ENCODE measurements at places on chromosomes 13 and 19.

DNA sequence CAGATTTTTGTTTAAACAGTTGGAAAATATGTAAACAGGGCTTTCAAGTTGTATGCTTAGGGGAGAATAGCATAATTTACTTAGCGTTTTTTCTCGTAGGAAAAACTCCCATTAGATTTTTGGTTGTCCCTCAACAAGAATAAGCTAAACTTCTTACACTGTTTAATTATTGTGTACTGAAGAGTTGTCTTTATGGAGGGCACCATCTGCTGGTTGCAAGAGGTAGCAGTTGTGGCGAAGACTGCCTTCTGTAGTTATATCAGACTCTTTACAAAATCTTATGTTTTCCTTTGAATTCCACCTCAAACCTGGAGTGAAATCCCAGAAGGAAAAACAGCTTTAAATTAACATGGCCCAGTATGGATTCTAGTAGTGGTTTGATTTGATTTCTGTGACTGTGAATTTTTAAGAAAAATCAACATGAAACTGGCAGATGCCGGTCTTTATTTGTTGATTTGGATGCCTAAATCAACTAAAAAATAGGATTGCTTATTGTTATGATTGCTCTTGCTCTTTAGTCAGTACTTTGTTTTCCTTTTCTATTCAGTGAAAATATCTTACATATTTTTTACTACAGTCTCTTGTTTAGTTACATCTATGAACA is 53.4 kb downstream of the PDS5B start:
- peak; percentile 43 for DNase-seq

DNA sequence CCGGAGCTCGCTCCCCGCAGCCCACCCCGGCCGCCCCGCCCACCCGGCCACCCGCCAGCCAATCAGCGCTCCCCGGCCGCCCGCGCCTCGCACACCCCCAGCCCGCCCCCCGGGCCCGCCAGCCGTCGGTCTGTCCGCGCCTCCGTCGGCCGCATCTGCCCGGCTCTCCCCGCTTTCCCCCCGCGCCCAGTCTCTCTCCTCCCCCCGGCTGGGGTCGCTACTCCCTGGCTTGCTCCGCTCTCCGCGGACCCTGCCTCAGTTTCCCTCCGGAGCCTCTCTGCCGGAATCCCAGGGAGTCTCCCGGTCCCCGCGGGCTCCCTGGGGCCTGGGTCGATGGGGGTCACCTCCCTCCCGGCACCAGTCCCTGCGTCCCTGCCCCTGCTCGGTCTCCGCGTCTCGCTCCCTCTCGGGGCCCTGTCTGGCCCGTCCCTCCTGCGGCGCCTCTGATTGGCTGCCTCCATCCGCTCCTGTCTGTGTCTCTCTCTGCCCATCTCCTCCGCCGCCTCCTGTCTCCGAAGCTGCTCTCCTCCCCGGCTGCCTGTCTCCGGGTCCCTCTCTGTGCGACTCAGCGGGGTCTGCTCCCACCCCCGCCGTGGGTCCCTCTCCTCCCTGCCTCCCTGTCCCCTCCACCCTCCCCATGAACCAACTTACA is 484 bp downstream of the IL11 start:
- no peak for DNase-seq

GRCh38 chr13:20264271-20265018 is 32.3 kb upstream of the GJB6 start:
- DNase-seq: no peak

GRCh38 chr19:17522988-17523872 is 11.8 kb downstream of the PGLS start:
- DNase-seq: no peak

GRCh38 chr19:19403373-19403901 is 2.0 kb upstream of the GATAD2A start:
- DNase-seq: no peak

GRCh38 chr19:802498-803098 is 5.3 kb downstream of the PTBP1 start:
- no peak for DNase-seq

DNA sequence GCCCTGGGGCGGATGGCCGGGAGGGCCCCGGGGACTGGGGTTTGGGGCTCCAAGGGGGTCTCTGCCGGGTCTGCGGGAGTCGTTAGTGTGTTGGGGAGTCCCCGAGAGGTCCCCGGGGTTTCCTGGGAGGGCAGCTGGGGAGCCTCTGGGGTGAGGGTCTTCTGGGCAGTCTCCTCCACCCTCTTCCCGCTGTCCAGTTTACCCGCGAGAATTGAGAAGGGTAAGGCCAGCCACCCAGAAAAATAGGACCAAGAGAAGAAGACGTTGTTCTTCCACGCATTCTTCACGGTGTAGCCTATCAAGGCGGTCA is 1.0 kb upstream of the ETFB start:
- DNase-seq: no peak

DNA sequence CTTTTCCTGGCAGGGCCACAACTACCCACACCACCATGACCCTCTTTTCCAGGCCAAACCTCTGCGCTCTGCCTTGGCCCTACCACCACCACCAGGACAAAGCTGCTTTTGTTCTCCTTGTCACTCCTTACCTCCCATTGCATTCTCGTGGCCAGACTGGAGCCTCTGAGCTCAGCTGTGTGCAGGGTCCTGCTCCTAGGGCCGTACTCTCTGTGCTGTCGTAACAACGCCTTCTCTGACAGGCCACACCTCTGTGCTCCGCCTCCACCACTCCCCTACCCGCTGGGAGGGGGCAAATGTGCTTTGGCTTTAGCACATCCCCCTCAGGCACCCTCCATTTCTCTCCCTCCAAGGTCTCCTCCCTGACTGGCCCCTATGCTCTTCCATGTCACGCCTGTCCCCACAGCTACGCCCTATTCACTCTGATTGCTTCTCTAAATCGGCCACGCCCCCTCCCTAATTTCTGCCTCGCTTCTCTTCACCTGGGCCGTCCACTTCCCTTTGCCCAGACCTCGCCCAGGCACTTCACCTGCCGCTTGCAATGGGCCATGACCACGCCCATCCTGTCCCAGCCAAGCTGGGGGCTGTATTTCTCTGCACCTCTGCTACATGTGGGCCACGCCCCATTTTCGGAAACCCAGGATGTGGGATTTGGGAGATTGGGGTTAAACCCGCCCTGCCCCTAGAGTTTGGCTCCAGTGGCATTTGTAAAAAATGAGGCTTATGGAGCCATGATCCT is 472.3 kb downstream of the KLF12 start:
- no peak for DNase-seq

GRCh38 chr13:90217275-90217674 is 1130.2 kb upstream of the MIR17HG start:
- no peak for DNase-seq

DNA sequence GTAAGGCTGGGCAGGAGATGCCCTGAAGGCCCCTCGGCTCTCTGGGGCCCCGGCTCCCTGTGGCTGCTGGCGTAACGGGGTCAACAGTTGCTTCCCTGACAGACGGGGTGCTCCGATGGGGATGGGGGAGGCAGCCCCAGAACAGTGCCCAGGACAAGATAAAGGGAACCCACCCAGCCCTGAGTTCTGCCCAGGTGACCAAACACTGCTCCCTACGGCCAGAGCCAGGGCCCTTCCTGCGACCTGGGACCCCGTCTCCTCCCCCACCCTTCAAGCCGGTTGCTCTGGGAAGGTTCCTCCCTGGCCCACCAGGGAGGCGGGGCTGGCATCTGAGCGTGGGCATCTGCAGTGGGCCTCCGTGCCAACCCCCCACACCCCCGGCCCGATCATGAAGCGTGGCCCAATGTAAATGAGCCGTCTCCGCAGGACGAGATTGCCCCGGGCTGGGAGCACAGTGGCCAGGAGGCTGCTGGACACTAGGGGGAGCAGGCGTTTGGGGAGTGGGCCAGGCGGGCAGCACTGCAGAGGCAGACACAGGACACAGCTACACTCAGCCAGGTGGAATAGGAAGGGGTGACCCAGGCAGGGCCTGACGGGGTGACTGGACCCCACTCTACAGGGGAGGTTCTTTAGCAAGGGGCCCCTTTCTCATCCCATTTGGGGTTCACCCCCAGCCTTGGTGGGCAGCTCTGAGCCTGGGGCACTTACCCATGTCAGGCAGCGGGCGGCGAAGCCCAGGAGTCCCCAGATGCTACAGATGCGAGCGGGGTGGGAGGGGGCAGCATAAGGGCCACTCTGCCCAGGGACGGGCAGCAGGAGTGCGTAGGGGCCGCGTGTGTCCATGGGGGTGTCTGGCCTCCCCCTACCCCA is 1.2 kb upstream of the NKPD1 start:
- DNase-seq: no peak

- no peak for DNase-seq
Measured at GRCh38 chr19:5122121-5122400, 153.1 kb downstream of the KDM4B start.

- DNase-seq: no peak
Measured at GRCh38 chr19:50870417-50871089, 2.7 kb upstream of the KLK2 start.

All from AG09309 (cell line).